Kidney (tissue), 22 donors: ENCODE measurements at places on chromosomes 2 and 18. TPM values are rescaled to one million over a fixed set of nuclear protein-coding genes. Genes with fewer than 3 reads are reported as not detected.

DNA sequence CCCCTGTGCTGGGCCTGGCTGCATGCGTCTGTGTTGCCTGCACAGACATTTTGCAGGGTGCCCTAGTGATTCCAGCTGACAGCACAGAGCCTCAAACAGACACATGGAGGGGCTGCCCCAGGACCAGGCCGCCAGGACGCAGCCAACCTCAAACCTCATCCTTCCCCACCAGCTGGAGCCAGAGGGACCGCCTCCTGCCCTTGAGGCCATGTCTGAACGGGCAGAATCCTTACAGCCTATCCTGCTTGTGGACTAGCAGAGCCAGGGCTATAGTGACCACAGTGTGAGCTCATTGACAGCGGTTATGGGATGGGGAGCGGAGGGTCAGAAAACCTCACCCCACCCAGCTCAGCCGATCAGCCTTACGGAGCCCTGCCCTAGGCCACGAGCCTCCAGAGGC lies 22.4 kb downstream of the ODC1 start:
- no peak overlapping the region for H3K27ac ChIP-seq
- DNase-seq, result no peak
- H3K27me3 ChIP-seq, result no peaks in the 10 kb centered on the region
- no peaks in the 10 kb centered on the region for H3K4me1 ChIP-seq

DNA sequence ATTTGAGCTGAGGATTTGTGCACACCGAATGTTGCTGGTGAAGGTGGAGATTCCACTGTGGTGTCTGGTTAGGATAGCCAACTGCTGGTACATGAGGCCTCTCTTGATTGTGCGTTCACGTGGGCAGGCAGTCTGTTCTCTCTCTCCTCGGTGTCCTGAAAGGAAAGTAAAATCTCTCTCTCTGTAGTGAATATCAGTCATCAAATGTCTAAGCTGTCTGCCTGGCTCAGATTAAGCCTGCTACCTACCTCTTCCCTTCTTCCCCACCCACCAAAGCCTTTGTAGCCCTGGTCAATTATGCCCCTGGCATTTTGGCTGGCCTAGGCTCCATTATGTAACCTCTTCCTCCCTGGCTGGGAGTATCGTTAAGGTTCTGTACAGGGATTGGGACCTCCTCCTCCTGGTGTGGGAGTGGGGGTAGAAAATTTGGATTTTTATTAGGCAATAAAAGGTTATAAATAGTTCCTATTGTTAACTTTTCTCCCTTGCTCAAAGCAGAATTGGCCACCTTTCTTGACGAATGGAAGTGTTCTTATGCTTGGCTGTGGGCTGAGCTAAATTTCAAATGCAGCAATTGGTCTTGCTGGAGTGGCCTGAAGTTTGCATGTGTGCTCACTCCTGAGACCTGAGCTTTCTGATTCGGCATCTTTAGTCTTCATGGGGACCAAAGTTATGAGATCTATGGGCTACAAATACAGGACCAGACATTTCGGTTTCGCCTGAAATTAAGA lies 148.8 kb downstream of the WDSUB1 start:
- H3K36me3 ChIP-seq, result no peaks in the 10 kb centered on the region
- peaks cover 13% of the 10 kb centered on the region for H3K4me1 ChIP-seq
- H3K27me3 ChIP-seq, result no peaks in the 10 kb centered on the region

DNA sequence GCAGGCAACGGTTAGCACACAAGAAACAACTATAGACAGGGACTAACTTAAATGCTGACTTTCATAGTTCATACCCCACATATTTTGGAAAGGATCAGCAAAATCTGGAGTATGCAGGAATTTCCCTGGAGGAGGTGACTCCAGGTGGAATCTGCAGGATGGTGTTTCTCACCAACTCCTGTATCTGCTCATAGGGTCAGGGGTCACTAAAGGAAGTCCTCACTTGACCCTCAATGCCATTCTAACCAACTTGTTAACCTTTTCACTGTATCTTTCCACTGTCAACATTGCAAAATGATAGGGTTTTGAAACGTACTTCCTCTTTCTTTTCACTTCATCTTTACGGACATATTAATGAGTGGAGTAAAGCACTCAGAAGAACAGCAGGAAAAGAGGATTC lies 207.0 kb upstream of the CXCR4 start:
- no peak for DNase-seq
- no peaks in the 10 kb centered on the region for H3K27me3 ChIP-seq
- H3K36me3 ChIP-seq, result no peaks in the 10 kb centered on the region
- no peak overlapping the region for H3K4me3 ChIP-seq
- H3K27ac ChIP-seq, result no peak overlapping the region

CROCC2 gene
- total RNA-seq, result 0.13 TPM

FANCL gene
- 20.0 TPM for total RNA-seq
